MCF 10A (cell line): ENCODE measurements at places on chromosomes 11 and 22. TPM values are rescaled to one million over a fixed set of nuclear protein-coding genes. Genes with fewer than 3 reads are reported as not detected.
A peak's percentile ranks its signal among the peaks of the same experiment; 100 is the strongest.

The BBOX1 gene
- total RNA-seq = 0.33 TPM in 1 of 2 replicates, not detected in the other

The DERL3 gene
- not detected in 2 replicates for total RNA-seq

The NLRP14 gene
- not detected in 2 replicates for total RNA-seq

DNA sequence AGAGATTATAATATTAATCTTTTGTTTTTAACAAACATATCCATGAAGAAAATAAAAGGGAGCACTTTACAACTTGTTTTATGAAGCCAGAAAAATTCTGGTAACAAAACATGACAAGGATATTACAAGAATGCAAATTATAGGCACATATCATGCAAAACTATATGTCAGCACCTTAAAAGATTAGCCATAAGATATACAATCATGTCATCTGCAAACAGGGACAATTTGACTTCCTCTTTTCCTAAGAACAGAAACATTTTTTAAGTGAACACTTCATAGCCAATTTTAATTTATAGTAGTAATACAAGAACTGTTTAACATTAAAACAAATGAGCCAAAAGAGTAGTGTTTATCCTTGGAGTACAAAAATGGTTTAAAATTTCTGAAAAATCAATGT lies 916.5 kb upstream of the CNTN5 start:
- no peak for DNase-seq
- H3K4me1 ChIP-seq = no peaks in the 10 kb centered on the region
- no peaks in the 10 kb centered on the region for H3K36me3 ChIP-seq
- no peak overlapping the region for H3K27ac ChIP-seq
- no peak overlapping the region for H3K4me3 ChIP-seq

- DNase-seq = no peak
- peak overlapping the region; percentile 72 for H3K4me3 ChIP-seq
- no peaks in the 10 kb centered on the region for H3K27me3 ChIP-seq
- peak overlapping the region; percentile 84 for H3K27ac ChIP-seq
- H3K36me3 ChIP-seq = no peaks in the 10 kb centered on the region
Measured at GRCh38 chr22:35380013-35380412, 883 bp upstream of the HMOX1 start.

GRCh38 chr11:66050581-66051231 lies 1.5 kb upstream of the SF3B2 start:
- peak overlapping the region; percentile 91 for H3K27ac ChIP-seq
- peak overlapping the region; percentile 97 for H3K4me3 ChIP-seq
- H3K4me1 ChIP-seq = peaks cover 5% of the 10 kb centered on the region
- DNase-seq = no peak
- peaks cover 24% of the 10 kb centered on the region for H3K36me3 ChIP-seq

The POU2F3 gene
- not detected in 2 replicates for total RNA-seq

- no peaks in the 10 kb centered on the region for H3K27me3 ChIP-seq
- no peak overlapping the region for H3K27ac ChIP-seq
- no peak overlapping the region for H3K4me3 ChIP-seq
- DNase-seq = peak; percentile 3
- peaks cover 6% of the 10 kb centered on the region for H3K4me1 ChIP-seq
Measured at GRCh38 chr22:32446321-32446720, 17.9 kb downstream of the BPIFC start.

The SAA4 gene
- not detected in 2 replicates for total RNA-seq

The FGF3 gene
- not detected in 2 replicates for total RNA-seq

DNA sequence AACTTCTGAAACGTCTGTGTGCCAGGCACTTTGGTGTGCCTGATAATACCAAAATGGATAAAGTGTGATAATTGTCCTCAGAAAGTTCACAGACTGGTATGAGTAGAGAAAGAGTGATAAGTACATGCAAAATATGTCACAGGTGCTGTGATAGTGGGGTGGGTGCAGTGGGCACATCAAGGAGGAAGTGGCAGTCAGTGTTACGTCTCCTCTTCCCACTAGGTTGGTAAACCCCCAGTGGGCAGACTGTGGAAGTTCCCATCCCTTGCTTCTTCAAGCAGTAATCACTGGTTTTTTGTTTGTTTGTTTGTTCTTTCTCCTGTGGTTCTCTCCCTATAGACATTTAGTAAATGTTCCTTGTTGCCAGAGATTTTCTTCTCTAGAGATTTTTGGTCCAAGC lies 5.4 kb downstream of the RNF121 start:
- H3K27ac ChIP-seq = no peak overlapping the region
- DNase-seq = no peak
- H3K4me3 ChIP-seq = no peak overlapping the region
- no peaks in the 10 kb centered on the region for H3K27me3 ChIP-seq
- peaks cover 30% of the 10 kb centered on the region for H3K4me1 ChIP-seq

- no peaks in the 10 kb centered on the region for H3K4me1 ChIP-seq
- no peak overlapping the region for H3K27ac ChIP-seq
- no peak for DNase-seq
- H3K36me3 ChIP-seq = no peaks in the 10 kb centered on the region
- no peaks in the 10 kb centered on the region for H3K27me3 ChIP-seq
- no peak overlapping the region for H3K4me3 ChIP-seq
Measured at GRCh38 chr11:134371436-134372185, 39.8 kb downstream of the GLB1L2 start.

DNA sequence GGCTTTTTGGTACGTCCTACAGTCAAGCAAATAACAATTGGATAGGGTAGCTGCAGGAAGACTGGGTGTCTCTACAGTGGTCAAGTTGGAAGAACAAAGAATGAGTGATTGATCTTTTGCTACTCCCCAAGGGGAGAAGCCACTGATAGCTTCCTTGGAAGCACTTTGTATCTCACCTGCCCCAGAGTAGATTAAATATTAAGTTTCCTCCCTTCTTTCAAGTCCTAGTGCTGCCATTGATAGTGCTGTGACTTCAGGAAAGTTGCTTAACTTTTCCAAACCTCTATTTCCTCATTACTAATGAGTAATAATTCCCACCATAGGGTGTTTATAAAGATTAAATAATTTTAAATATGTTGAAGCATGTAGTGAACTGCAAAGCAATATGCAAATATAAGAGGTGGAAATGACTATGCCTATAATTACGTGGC lies 35.6 kb upstream of the EHF start:
- peaks cover 3% of the 10 kb centered on the region for H3K27me3 ChIP-seq
- H3K4me3 ChIP-seq = no peak overlapping the region
- H3K4me1 ChIP-seq = peaks cover 23% of the 10 kb centered on the region
- H3K27ac ChIP-seq = no peak overlapping the region
- no peak for DNase-seq
- no peaks in the 10 kb centered on the region for H3K36me3 ChIP-seq

The LDLRAD3 gene
- total RNA-seq = 39.2 and 55.7 TPM in 2 replicates

- H3K4me1 ChIP-seq = peaks cover 6% of the 10 kb centered on the region
- DNase-seq = no peak
- H3K27ac ChIP-seq = no peak overlapping the region
- H3K27me3 ChIP-seq = no peaks in the 10 kb centered on the region
- H3K36me3 ChIP-seq = peaks cover 13% of the 10 kb centered on the region
Measured at GRCh38 chr11:64141081-64141783, 24.7 kb downstream of the MACROD1 start.

DNA sequence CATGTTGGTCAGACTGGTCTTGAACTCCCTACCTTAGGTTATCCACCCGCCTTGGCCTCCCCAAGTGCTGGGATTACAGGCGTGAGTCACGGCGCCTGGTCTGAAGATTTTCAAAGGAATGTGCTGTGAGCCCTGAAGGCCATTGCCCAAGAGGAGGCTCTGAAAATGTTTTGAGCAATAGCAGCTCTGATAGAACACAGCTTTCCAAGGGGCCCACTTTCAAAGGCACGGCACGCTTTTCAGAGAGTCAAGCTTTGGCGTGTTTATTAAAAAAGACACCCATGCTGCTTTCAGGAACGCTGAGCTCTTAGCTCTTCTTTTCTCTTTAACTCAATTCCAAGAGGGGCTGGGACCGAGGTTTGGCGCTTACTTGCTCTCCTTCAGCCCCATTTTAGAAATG lies 73.8 kb upstream of the CDON start:
- peaks cover 6% of the 10 kb centered on the region for H3K36me3 ChIP-seq
- H3K4me3 ChIP-seq = no peak overlapping the region
- H3K4me1 ChIP-seq = peaks cover 23% of the 10 kb centered on the region
- H3K27me3 ChIP-seq = peaks cover 9% of the 10 kb centered on the region
- H3K27ac ChIP-seq = no peak overlapping the region

DNA sequence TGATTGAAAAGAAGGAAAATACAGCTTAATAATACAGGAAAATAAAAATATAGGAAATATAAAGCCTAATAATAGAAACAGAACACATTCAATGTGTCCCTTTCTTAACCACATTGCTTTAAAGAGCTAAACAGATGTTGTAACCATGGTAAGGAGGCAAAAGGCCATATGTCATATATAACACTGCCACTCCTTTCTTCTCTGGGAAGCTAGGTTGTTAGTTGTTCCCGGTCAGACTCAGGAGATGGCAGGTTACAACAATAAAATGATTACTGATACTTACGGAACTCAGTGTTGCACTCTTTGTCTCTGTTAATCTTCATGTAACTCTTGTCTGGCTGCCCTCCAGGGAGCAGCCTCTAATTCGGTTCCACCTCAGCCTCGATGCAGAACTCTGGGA lies 134.7 kb upstream of the PGR start:
- H3K36me3 ChIP-seq = no peaks in the 10 kb centered on the region
- no peak overlapping the region for H3K4me3 ChIP-seq
- DNase-seq = no peak
- H3K27me3 ChIP-seq = peaks cover 11% of the 10 kb centered on the region
- H3K27ac ChIP-seq = no peak overlapping the region
- H3K4me1 ChIP-seq = no peaks in the 10 kb centered on the region

- no peaks in the 10 kb centered on the region for H3K27me3 ChIP-seq
- no peaks in the 10 kb centered on the region for H3K4me1 ChIP-seq
- no peak overlapping the region for H3K4me3 ChIP-seq
- no peak for DNase-seq
Measured at GRCh38 chr11:101944923-101945322, 28.6 kb upstream of the ANGPTL5 start.

The OR51E2 gene
- total RNA-seq = not detected in 2 replicates

The H19 gene
- 61.0 and 152 TPM in 2 replicates for total RNA-seq

DNA sequence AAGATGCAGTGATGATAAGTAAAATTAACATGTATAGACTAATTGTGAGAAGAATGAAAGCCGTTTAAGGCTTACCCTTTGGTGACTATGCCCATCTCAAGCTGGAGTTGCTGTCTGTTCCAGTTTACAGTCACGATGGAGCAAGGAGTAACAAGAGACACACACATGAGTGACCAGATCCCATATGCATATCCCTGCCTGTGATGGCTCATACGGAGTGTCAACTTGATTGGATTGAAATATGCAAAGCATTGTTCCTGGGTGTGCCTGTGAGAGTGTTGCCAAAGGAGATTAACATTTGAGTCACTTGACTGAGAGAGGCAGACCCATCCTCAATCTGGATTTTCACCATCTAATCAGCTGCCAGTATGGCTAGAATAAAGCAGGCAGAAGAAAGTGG lies 786.8 kb downstream of the FAM181B start:
- no peak overlapping the region for H3K4me3 ChIP-seq
- H3K4me1 ChIP-seq = no peaks in the 10 kb centered on the region
- H3K27me3 ChIP-seq = peaks cover 95% of the 10 kb centered on the region
- H3K36me3 ChIP-seq = no peaks in the 10 kb centered on the region

- DNase-seq = no peak
- peaks cover 2% of the 10 kb centered on the region for H3K4me1 ChIP-seq
- no peaks in the 10 kb centered on the region for H3K27me3 ChIP-seq
- peaks cover 6% of the 10 kb centered on the region for H3K36me3 ChIP-seq
- no peak overlapping the region for H3K27ac ChIP-seq
- H3K4me3 ChIP-seq = no peak overlapping the region
Measured at GRCh38 chr11:7632211-7632610, 41.1 kb downstream of the CYB5R2 start.

GRCh38 chr11:4647766-4648165 lies 4.0 kb downstream of the OR51E1 start:
- no peak overlapping the region for H3K27ac ChIP-seq
- peaks cover 24% of the 10 kb centered on the region for H3K27me3 ChIP-seq
- no peak overlapping the region for H3K4me3 ChIP-seq
- no peaks in the 10 kb centered on the region for H3K36me3 ChIP-seq
- no peak for DNase-seq

The WBP2NL gene
- 0.66 and 1.1 TPM in 2 replicates for total RNA-seq

GRCh38 chr11:27228906-27229290 lies 134.1 kb downstream of the CCDC34 start:
- peak; percentile 69 for DNase-seq
- peaks cover 14% of the 10 kb centered on the region for H3K4me1 ChIP-seq
- H3K36me3 ChIP-seq = no peaks in the 10 kb centered on the region
- H3K4me3 ChIP-seq = no peak overlapping the region

DNA sequence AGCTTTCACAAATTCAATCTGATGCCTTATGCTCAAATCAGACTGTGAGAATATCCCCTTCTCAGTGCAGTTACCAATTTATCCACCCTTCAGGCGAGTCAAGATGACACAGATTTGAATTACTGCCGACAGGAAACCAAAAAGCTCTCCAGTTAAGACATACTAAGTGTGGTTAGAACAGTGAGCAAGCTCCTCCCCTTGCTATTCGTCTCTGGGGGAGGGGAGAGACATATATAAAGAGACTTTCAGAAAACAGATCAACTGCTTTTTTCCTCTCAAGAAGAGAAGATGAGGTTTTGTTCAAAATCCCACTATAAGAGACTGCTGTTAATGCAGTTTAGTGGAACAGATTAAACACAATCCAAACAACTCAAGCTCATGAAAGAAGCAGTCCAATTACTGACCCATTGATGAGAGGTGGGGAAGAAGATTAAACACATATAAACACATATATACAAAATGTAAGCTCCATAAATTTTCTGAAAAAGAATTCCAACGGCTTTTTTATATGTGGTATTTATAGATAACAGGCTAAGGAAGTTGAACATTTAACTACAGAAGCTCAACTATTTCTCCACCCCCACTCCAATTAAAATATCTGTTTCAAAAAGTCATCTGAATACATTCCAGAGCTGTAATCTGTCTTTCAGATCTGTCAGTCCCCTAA lies 102.7 kb downstream of the MRTFA start:
- H3K36me3 ChIP-seq = peaks cover 8% of the 10 kb centered on the region
- peaks cover 36% of the 10 kb centered on the region for H3K4me1 ChIP-seq
- peak overlapping the region; percentile 24 for H3K27ac ChIP-seq
- H3K4me3 ChIP-seq = peak overlapping the region; percentile 68
- no peaks in the 10 kb centered on the region for H3K27me3 ChIP-seq

DNA sequence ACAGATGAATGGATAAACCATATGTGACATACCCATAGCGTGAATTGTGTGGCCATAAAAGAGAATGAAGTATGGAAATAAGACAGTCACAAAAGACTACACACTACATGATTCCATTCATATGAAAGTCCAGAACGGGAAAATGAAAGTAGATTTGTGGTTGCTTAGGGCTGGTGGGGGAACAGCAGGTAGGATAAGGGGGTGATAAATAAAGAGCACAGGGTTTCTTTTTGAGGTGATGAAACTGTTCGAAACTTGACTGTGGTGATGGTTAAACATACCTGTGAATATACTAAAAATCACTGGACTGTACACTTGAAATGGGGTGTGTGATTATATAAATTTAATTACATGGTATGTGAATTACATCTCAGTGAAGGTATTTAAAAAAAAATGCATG lies 16.9 kb downstream of the TMEM123 start:
- H3K27me3 ChIP-seq = no peaks in the 10 kb centered on the region
- no peak overlapping the region for H3K4me3 ChIP-seq
- peaks cover 28% of the 10 kb centered on the region for H3K36me3 ChIP-seq
- no peak overlapping the region for H3K27ac ChIP-seq
- H3K4me1 ChIP-seq = no peaks in the 10 kb centered on the region

The TRIM6 gene
- total RNA-seq = 0.74 and 0.75 TPM in 2 replicates

- no peak within 1 kb of the TSS for H3K4me3 ChIP-seq
- peaks cover 6% of the 10 kb centered on the region for H3K36me3 ChIP-seq
- H3K27ac ChIP-seq = no peak within 1 kb of the TSS
- DNase-seq = no peak
- peaks cover 99% of the 10 kb centered on the region for H3K27me3 ChIP-seq
Measured at GRCh38 chr11:19060629-19061028, at the start of gene MRGPRX2. Gene MRGPRX2, minus strand, starts transcription at chr11:19060717. Its CDS starts 4,315 bp downstream, at chr11:19056402.

GRCh38 chr11:90223248-90223585 lies 368 bp upstream of the CHORDC1 start:
- H3K4me1 ChIP-seq = peaks cover 31% of the 10 kb centered on the region
- no peaks in the 10 kb centered on the region for H3K27me3 ChIP-seq
- H3K4me3 ChIP-seq = peak overlapping the region; percentile 96
- no peak for DNase-seq
- H3K27ac ChIP-seq = peak overlapping the region; percentile 39
